HFFc6 (cell line): ENCODE measurements at places on chromosomes 2 and 18. TPM values are rescaled to one million over a fixed set of nuclear protein-coding genes. Genes with fewer than 3 reads are reported as not detected.

DNA sequence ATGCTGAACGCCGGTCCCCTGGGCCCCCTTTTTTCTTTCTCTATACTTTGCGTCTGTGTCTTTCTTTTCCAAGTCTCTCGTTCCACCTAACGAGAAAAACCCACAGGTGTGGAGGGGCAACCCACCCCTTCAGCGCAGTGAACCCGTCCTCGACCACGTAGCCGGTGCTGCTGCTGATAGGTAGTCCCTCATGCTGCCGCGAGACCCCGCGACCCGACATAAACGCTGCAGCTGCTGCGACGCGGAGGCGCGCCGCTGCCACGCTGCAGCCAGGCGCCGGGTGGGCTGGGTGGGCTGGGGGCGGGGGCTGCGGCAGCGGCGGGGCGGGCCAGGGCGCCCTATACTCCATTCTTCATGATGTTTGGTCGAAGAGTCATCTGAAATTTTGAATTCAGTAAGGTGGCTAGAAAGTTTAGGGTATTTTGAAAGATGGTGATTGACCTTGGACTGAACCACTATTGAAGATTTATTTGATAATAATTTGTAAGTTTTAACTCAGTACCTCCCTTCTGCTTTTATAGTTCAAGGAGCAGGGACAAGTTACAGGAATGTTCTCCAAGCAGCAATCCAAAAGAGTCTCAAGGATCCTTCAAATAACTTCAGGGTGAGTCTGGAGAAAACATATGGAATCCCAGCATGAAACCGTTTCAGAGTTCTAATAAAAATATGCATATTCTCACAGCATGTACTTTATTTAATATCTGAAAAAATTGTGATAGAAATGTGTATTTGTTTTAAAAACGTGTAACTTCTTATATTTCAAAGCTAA is 24.1 kb downstream of the CFLAR start:
- DNase-seq, result no peak

HAAO gene
- 0.35 TPM in 1 of 3 replicates, not detected in the others for total RNA-seq

RAD51AP2 gene
- total RNA-seq, result not detected in 3 replicates

CMPK2 gene
- total RNA-seq, result not detected in 3 replicates

IGFBP5 gene
- 64.0 to 125 TPM (median 106 TPM) in 3 replicates for total RNA-seq

GRCh38 chr2:64770781-64771334 is 117.1 kb upstream of the SERTAD2 start:
- DNase-seq, result peak; percentile 91

CFAP53 gene
- 0.10 TPM in 1 of 3 replicates, not detected in the others for total RNA-seq

FBXO36 gene
- 1.3 to 2.6 TPM (median 2.3 TPM) in 3 replicates for total RNA-seq

DNA sequence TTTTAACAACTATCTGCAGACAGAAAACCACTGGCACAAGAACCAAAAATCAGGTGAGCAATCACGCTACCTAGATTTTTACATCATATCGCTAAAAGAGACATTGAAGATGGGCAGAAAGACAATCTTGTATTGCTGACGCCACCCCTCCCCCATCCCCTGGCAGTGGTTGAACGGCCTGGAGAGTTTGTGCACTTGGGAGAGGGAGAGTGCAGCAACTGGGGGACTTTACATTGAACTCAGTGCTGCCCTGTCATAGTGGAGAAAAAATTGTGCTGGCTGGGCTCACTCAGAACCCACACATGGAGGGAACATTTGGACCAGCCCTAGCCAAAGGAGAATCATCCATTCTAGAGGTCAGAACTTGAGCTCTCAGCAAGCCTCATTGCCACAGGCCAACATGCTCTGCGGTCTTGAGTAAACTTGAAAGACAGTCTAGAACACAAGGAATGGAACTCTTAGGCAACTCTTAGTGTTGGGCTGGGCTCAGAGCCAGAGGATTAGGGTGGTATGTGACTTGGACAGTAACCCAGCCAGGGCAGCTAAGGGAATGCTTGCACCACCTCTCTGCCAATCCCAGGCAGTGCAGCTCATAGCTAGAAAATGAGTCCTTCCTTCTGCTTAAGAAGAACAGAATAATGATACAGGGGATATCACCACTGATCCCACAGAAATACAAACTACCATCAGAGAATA is 220.0 kb upstream of the CYP26B1 start:
- DNase-seq, result peak; percentile 95
